ENCODE measurements at places on chromosomes 7 and 10. TPM values are rescaled to one million over a fixed set of nuclear protein-coding genes. Genes with fewer than 3 reads are reported as not detected.

Gene NXPH1
- total RNA-seq, result not detected

DNA sequence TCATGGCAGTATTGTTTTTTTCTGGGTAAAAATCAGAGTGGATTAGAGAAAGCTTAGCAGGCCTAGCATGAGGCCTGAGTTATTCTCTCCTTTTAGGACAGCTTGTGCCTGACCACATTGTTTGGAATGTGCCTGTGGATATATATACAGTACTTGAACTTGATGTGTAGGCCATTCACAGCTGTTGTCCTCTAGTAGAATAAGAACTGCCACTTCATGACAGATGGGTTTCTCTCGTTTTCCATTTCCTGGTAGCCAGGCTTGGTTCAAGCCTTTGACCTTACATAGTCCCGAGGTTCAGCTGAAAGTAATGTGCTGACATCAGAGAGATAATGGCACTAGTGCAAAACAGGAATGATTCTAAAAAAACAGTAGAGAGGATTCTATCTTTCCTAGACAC, 473.9 kb downstream of the AUTS2 start:
- no peak for DNase-seq

- DNase-seq, result no peak
Measured at GRCh38 chr10:63631991-63632390, 110.8 kb downstream of the REEP3 start.

GRCh38 chr10:73232887-73233286, 14.2 kb downstream of the DNAJC9 start:
- no peak for DNase-seq

Gene BTBD16
- not detected for total RNA-seq

- no peak for DNase-seq
Measured at GRCh38 chr7:157168571-157168970, 29.8 kb downstream of the UBE3C start.

Gene FGL2
- 7.7 TPM for total RNA-seq

DNA sequence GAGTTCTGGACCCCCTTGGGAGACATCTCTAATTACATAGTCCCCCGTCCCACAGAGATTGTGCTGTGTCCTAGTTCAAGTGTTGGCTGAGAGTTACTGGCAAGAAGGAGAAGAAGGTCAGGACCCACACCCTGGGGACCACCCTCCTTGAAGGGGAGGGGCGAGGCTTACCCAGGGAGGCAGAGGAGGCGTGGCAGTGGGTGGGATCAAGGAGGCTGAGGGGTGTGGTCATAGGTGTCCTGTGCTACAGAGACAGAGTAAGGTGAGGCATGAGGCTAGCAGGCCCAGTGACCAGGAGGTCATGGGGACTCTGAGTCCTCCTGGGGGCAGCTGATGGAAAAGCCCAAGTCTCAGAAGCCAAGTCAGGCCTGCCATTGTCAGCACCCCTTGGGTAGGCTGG, 29.4 kb upstream of the ADCYAP1R1 start:
- no peak for DNase-seq

DNA sequence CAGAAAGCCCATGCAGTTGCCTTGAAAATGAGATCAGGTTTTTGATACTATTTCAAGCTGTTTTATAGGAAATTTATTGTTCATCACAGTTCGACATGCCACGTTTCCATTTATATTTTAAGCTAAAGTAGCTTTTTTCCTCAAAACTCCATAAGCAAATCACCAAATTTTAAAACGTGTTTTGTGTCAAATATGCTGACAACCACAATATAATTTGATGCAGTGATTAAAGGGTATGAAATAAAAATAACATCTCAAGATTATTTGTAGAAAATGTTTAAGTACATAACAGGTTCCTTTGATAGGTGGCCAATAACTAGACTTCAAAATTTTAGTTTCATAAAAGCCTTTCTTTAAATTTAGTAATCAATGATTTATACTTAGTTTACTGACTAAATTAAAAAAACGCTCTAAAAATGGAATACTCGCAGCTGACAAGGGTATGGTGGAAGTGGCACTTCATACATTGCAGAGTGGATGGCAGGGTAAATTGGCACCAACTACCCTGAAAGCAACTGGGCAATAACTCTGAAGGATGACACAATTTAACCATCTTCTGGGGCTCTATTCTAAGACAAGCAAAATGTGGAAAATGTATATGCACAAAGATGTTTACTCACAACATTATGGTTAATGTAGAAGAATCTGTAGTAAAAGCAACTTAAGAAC, 481.6 kb downstream of the TNS3 start:
- no peak for DNase-seq

Gene EVX1
- not detected for total RNA-seq

DNA sequence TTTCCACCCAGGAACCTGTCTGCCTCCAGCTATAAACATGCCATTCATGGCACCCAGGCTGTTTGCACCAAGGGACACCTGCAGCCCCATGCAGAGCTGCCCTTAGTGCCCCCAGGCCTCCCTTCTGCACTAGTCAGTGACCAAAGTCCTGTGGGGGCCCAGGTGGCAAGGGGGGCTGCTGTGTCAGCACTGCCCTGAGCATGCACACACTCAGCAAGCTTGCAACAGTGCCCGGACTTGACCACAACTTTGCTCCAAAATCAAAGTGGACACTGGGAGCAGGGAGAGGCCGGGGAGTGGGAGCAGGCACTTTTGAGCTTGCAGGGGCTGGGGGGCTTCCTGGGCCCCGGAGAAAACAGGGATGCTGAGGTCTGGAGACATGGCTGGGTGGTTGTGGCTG, 192.9 kb upstream of the MBL2 start:
- DNase-seq, result no peak

Gene AIFM2
- total RNA-seq, result 3.0 TPM

Gene CPXM2
- 0.18 TPM for total RNA-seq

GRCh38 chr7:107394831-107395230, 75.0 kb upstream of the GPR22 start:
- no peak for DNase-seq

DNA sequence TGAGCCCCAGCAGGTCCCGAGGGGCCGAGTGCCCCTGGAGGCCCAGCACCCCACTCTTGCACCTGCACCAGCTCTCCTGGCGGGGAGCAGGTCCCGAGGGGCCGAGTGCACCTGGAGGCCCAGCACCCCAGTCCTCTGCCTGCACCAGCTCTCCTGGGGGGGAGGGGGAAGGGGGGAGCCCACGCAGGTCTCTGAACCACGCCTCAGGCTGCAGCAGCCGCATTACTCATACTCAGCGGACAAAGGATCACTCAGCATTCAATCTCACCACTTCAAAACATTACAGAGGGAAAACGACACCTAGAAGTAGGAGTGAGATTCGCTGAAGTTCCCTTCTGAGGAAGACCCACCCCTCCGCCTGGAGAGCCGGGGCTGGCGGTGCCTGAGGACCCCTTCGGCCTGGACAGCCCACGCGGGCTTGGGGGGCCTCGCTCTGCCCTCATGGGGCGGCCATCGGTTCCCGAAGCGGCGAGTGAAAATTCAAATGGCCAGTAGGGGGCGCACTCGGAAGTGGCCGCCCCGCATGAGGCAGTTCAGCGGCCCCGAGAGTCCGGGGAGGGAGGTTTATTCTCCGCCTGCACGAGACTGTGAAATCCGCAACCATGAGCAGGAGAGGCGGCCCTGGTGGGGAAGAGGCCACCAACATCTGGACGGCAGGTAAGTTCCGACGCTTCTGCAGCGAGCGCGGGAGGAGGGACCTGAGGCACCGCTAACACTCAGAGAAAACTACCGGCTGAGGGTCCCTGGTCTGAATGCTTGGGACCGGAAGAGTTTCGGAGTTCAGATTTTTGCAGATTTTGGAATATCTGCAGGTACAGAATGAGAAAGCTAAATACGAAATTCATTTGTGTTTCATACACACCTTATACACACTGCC, 1.1 kb upstream of the GPER1 start:
- peak; percentile 51 for DNase-seq

DNA sequence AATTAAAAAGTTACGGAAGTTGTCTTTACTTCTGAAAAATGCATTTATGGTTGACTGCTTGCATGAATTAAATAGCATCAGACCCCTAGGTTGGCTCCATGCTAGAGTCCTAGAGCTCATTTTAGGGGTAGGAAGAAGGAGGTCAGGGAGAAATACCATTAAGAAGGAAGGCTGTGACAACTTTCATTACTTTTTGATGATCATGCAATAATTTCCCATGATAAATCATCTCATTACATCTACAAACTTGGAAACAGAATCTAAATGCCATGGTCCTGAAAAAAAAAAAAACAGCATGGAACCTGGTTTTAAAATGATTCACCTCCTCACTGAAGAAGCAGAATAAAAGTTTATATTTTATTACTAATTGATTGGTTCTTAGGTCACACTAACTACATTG, 20.3 kb upstream of the PLXNA4 start:
- no peak for DNase-seq

Gene GIMAP7
- 68.3 TPM for total RNA-seq

DNA sequence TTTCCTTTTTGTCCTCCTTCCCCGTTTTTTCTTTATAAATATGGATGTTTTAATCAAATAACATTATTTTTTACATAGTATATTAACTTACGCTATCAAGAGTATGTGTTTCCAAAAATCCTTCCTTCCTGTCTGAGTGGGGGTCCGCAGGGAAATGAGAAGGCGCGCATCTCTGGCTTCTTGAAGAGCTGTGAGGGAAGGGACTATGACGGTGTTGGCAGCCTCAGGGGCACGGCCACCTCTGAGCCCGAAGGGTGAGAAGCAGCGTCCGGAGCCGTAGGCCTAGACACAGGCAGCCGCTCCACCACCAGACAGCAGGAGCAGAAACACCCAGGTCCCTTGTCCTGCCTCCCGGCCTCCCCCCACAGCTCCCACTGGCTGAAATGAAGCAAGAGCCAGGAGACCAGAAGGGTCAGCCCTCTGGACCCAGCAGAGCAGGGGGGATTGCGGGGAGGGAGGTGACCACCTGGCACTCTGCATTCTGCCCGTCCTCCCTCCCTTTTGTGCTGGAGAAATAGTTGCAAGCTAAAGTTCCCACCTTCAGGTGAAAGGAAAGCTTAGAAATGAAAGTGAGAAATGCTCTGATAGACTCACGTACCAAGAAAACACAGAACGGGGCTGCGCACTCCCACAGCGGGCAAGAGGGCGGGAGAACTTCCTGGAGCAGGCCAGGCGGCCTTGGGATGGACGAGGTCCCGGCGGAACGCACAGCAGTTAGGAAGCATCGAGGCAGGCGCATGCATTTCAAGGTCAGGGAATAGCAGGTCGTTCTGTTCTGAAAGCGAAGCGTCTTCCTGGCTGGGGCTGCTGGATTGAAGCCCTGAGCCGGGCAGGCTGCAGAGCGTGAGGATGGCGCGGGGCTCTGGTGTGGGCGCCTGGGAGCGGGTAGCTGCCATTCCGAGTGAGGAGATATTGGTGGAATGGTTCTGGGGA, 105.5 kb downstream of the GALNT11 start:
- DNase-seq, result no peak

Gene LRMDA
- total RNA-seq, result not detected

DNA sequence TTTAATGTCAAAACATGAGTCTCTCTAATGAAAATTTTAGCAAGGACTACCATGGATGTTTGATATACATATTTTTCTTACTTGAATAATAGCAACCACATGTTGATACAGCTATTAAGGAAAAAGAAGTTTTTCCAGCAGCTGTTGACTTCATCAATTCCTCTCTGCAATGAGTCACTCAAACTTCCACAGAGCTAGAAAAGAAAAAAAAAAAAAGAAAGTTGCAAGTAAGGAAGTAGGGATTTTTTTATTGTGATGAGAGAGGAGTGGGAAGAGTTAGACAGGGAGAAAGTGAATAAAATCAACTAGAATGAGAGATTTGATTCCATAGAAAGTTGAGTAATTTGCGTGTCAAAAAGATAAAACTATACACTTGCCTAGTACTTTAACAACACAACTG, 46.2 kb downstream of the CAV1 start:
- DNase-seq, result no peak

- DNase-seq, result no peak
Measured at GRCh38 chr10:28807760-28808613, 130.7 kb downstream of the BAMBI start.

GRCh38 chr10:73819081-73819480, 7.7 kb upstream of the NDST2 start:
- DNase-seq, result no peak

Gene SORCS1
- total RNA-seq, result not detected

DNA sequence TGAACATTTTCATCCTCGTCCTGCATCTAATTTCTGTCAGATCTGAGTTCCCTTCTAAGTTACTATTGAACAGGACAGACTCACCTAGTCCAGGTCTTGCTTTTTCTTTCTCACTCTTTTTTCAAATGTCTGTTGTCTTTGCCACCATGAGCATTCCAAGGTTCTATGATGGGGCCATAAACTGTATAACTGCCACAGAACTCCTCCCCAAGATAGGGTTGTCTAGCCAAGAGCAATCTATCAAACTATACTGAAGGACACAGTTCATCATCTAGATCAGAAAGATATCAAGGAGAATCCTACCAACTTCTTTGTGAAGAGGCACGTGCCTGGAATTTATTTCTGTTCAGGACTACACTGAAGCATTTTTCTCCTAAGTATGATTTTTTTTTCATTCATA, 50.1 kb upstream of the FEZF1 start:
- DNase-seq, result no peak

GRCh38 chr10:58741673-58742072, 229.0 kb downstream of the BICC1 start:
- DNase-seq, result no peak

Gene SLC26A5
- not detected for total RNA-seq

GRCh38 chr7:107172276-107173032, 3.7 kb downstream of the HBP1 start:
- DNase-seq, result no peak

GRCh38 chr10:133358162-133358924, 524 bp upstream of the FUOM start:
- no peak for DNase-seq

Gene CPA2
- total RNA-seq, result not detected

GRCh38 chr7:128841921-128842673, 11.9 kb downstream of the FLNC start:
- peak; percentile 34 for DNase-seq

DNA sequence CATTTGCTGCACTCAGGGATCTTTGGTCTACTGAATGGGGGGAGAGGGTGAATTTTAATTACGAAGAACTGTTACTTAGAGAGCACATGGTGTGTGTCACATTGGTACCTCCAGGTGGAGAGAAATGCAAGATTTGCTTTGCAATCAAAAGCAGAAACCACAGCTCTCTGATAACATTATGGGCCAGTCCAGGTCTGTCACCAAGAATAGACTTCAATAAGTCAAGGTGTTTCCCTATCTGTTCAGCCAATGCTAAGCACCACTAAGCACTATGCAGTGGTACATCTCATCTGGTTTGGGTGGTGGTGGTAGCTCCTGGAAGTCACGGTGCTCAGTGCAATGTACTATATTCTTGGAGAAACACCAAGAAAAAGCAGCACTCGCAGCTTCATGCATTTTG, 119.6 kb upstream of the AFAP1L2 start:
- no peak for DNase-seq

DNA sequence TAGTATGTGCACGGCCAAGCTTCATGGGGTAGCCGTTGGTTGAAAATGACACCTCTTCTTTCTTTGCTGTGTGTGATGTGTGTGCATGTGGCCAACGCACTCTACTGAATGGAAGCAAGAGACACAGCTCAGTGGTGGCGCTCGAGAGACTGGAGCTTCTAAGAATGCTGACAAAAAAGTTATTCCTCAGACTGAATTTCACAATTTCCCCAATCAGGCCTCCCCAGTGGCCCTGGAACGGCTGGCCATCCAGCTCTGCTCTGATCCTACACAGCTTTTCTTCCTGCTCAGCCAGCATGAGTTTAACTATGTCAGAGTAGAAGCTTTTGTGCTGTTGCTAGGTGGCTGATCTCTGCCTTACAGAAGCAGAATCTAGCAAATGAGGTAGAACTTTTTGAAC, 186.7 kb upstream of the PLXDC2 start:
- DNase-seq, result no peak

Data from T-helper 17 cell (primary cell).